ENCODE measurements at places on chromosomes 3 and 15. TPM values are rescaled to one million over a fixed set of nuclear protein-coding genes. Genes with fewer than 3 reads are reported as not detected.
A peak's percentile ranks its signal among the peaks of the same experiment; 100 is the strongest.

GRCh38 chr3:2614578-2614977, 495.6 kb downstream of the IL5RA start:
- no peak for DNase-seq

STOML1 gene
- 32.1 TPM for total RNA-seq

- no peak for DNase-seq
Measured at GRCh38 chr3:39962581-39962980, 153.2 kb downstream of the MYRIP start.

- no peak for DNase-seq
Measured at GRCh38 chr3:5221701-5222100, 34.2 kb downstream of the EDEM1 start.

GRCh38 chr3:134753999-134754742, 40.9 kb upstream of the EPHB1 start:
- no peak for DNase-seq

DNA sequence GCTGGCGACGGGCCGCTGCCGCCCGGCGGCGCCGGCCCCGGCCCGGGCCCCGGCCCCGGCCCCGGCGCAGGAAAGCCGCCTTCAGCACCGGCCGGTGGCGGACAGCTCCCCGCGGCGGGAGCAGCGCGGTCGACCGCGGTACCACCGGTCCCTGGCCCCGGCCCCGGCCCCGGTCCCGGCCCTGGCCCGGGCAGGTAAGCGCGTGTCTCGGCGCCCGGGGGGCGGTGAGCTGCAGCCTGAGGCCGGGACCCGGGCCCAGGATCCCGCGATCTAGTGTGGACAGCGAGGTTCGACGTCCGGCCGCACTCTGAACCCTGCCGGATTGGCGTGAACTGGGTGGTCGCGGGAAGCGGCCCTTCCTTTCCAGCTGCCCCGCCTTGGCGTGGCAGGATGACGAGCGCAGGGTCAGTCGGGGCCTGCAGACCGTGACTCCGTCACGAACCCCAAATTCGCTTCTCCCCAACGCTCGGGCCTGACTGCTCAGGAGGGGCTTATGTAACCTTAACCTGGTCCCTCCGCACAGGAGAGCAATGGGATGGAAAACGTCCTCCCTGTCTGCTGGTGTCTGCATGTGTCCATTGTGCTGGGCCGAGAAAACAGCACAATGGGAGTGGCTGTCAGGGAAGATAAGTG, 472 bp downstream of the BSN start:
- no peak for DNase-seq

DNA sequence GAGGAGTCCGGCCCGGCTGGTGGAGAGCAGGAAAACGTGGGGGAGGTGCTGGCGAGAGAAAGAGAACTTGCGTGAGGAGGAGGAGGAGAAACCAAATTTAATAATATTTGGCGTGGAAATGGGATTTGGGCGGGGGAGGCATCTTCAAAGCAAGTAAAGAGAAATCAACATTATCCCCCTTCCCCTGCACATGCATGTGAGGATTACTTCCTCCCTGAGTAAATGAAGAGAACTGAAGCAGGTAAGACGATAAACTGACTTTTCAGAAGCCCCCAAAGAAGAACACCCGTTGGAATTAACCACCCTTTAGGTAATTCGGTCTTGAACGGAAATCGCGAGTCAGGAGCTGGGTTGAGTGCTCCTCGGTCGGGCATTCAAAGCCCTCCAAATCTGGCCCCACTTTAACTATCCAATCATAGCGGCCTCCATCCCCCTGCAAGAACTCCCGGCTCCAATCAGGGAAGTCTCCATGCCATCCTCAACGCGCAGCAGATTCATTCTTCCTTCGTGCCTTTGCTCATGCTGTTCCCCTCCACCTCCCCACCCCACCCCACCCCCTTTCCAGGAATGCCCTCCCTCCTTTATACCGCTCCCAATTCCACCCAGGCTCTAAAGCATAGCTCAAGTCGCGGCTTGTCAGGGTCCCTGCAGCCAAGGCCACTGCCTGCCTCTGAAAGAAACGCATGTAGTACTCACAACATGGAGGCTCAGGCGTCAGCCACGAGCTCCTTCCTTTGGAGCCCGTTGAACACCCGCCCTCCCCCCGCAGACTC, 545 bp upstream of the RFX7 start:
- no peak for DNase-seq

DNA sequence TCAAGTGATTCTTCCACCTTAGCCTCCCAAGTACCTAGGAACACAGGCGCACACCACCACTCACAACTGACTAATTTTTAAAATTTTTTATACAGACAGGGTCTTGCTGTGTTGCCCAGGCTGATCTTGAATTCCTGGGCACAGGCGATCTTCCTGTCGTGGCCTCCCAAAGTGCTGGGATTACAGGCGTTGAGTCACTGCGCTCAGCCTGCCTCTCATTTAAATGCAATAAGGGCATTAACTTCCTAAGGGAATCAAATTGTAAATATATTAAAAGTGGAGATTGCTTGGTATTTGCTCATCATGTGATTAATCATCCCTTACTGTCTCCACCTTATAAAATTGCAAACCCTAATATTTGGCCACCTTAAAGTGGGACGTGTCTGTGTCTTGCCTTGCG, 65.2 kb downstream of the PGPEP1L start:
- DNase-seq, result no peak

DNA sequence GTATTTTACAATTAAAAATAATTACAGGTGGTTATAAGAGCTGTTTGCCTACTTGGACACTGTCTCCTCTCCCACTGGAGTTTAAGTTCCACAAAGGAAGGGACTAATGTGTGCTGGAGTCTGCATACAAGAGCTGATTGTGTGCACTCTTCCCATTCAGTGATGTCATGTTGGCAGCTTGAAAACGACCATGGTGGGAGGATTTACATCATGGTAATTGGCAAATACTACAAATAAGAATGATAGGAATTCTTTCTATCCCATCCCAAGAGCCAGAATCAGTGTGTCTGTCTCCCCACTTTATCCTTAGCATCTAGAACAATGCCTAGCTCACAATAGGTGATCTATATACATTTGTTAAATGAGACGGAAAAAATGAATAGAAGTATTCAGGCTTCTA, 14.1 kb downstream of the ITGA11 start:
- DNase-seq, result no peak

GRCh38 chr15:96366526-96366877, 36.0 kb downstream of the NR2F2 start:
- DNase-seq, result no peak

GRCh38 chr15:101045835-101046691, 126.9 kb downstream of the LRRK1 start:
- peak; percentile 39 for DNase-seq

DNA sequence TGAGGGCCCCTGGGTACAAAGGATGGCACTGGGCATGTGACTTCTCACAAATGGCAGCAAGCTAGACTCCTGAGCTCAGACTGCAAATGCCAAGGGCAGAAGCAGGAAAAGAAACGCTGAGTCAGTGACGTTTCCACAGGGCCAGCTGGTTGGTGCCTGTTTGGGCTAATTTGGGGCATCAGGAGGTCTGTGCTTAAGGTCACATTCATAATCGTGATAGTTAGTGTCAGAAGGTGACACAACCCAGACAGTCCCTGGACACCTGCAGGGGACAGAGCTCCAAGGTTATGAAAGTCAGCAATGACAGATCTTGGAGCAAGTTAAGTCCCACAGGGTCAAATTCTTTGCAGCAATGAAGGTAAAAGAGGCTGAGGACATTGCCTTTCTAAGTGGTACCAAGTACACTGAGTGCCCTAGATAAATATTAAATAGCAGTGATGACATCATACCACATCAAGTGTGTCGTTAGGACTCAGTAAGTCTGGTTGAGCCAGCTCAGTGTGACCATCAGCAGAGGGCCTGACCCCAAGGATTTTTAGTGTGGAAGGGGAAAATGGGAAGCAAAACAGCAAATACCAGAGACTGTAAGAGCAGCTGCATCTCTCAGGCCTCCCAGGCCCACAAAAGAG, 556.9 kb upstream of the CFAP20DC start:
- DNase-seq, result no peak

DNA sequence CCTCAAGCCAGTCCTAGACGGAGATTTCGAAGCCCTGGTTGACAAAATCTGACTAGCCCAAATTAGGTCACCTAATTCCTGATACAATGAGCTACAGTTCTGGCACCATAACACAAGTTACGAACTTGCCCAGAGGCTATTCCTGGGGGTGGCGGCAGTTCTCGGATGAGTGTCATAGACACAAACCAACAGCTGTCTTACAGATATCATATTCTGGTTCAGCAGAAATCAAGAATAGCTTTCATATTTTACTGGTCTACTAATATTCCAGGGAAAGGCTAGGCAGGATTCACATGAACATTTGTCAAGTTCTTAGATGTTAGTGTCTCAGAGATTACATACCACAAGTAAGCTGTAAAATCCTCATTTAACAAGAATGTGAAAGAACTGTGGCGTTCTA, 8.8 kb downstream of the ANAPC13 start:
- no peak for DNase-seq

- DNase-seq, result peak; percentile 58
Measured at GRCh38 chr3:133838916-133839800, 33.5 kb downstream of the SRPRB start.

ISL2 gene
- total RNA-seq, result not detected

GRCh38 chr3:59245300-59245858, 195.6 kb upstream of the CFAP20DC start:
- no peak for DNase-seq

DNA sequence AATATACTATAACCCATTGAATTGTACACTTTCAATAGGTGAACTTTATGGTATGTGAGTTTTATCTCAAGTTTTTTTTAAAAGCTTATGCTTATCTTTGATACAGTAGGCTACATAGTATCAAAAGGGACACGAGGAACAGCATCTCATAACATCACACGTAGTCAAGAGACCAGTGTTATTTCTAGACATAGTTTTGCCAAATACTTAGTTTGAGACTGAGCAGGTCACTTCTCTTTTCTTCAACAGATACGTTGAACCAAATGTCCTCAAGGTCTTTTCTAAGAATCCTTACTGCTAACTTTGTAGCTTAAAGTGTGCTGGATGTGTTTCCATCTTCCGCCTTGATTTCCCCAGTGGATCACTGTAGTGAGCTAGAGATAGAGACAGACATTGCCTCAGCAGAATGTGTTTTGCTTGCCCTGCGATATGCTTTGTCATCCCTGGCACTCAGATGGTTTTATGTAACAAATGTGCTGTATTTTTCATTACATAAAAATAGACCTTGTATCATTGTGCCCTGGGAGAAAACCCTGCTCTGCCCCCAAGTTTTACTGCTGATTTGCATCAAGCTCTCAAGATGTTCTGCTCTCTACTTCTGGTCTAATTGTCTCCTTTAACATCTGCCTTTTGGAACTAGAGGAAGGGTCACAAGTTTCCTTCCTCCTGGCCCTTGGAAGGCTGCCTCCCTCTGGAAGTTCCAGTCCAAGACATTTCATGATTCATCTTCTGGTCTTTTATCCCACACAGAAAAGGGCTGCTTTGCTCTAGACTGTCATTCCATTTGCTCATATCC, 426.4 kb upstream of the RGMA start:
- no peak for DNase-seq

PDIA5 gene
- 8.8 TPM for total RNA-seq

GRCh38 chr3:110157221-110157620, 819.9 kb upstream of the DPPA4 start:
- no peak for DNase-seq

- no peak for DNase-seq
Measured at GRCh38 chr15:77636209-77636608, 3.5 kb upstream of the LINGO1 start.

DNA sequence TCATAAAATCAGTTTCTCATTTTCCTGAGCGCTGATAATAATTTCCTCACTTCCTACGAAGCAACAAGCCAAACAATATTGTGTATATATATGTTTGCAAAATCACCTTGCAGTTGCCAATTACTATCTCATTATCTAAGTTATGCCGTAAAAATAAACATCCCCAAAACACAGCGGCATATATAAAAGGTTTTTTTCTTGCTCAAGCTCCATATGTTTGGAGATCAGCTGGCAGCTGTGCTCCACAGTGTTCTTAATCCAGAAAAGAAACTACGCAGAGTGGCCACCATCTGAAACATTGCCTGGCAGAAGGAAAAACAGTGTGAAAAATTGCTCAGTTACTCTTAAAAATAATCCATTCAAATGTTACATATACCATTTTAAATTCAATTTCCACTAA, 951.4 kb downstream of the PLOD2 start:
- DNase-seq, result no peak
